ENCODE measurements at places on chromosomes 7 and 10. TPM values are rescaled to one million over a fixed set of nuclear protein-coding genes. Genes with fewer than 3 reads are reported as not detected.

Gene DMBT1
- total RNA-seq, result under 0.01 TPM

DNA sequence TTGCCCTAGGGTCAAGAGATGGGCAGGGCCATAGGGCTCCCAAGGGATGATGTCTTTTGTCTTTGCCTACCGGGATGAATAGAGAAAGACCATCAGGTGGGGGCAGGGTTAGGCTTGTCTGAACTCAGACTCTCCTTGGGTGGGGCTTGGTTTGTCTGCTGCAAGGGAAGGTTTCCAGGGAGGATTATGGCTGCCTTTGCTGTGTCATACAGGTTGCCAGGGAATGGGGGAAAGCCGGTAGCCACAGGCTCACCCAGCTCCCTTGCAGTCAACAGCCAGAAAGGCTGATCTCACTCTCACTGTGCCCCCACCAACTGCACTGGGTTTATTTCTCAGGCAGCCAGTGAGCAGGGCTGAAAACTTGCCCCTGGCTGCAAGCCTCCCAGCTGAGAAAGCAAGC, 253.2 kb downstream of the POLR1F start:
- no peak for DNase-seq

GRCh38 chr7:94060752-94061151, 56.6 kb upstream of the BET1 start:
- no peak for DNase-seq

- no peak for DNase-seq
Measured at GRCh38 chr10:70777063-70777875, 7.9 kb downstream of the TBATA start.

GRCh38 chr7:102988631-102989560, 76.1 kb downstream of the LRRC17 start:
- no peak for DNase-seq

Gene EN2
- total RNA-seq, result 0.09 TPM

GRCh38 chr7:116673457-116673865, 1.5 kb downstream of the MET start:
- DNase-seq, result no peak

DNA sequence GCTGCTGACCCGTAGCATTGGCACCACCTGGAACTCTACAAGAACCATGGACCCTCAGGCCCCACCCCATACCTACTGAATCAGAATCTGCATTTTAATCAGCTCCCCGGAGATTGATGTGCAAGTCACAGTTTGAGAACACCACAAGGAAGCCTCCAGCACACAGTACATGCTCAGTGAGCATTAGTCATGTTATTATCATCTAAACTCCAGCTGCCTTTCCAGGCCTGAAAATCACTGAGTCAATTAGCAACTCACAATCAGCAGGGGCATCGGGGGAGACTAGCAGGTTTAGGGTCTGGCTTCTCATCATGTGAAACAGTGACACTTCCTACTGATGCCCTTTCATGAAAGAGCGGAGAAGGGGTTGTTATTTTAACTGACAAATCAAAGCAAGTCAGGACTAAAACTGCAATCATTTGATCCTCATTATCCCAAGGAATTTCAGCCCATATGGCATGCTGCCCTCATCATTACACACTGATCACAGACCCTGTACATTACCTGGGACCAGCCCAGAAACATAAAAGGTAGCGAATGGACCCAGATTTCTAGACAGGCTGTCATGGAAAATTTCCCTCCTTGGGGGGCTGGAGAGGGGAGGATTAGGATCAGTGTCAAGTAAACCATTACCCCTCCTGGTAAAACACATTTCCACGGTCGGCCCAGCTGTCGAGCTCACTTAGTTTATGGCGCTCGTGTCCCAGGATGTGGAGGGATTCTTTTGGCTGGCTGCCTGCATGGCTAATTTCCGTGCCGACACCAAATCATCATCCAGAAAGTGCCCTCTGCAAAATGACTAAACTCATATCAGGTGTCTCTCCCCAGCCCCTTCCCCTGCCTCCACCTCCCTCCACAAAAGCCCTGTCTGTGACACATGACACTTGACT, 122.8 kb downstream of the PRLHR start:
- DNase-seq, result peak; percentile 25

- DNase-seq, result no peak
Measured at GRCh38 chr10:106789623-106790022, 374.9 kb downstream of the SORCS1 start.

Gene USP6NL
- total RNA-seq, result 8.0 TPM

Gene JAZF1
- 12.7 TPM for total RNA-seq

Gene CPA5
- 6.3 TPM for total RNA-seq

DNA sequence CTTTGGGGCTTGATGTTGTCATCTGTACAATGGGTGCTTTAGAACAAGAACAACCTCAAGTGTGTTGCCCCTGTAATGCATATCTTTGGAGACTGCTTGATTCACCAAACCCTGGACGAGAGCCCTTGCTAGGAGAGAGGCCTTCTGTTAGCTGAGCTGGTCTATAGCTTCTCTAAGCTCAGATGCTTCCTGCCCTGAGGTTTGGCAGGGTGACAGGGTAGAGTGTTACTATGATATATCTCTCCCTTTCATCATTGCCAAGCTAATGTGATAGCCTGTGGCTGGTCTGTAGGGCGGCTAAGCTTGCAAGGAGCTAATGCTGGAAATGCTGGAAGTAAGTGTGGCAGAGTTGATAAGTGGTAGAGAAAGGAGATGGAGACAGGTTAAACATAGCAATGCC, 364.1 kb downstream of the RPS24 start:
- DNase-seq, result no peak

GRCh38 chr10:125064681-125065492, 95.5 kb downstream of the CTBP2 start:
- DNase-seq, result peak; percentile 53

GRCh38 chr10:62348029-62348428, 26.1 kb upstream of the ZNF365 start:
- DNase-seq, result no peak

- no peak for DNase-seq
Measured at GRCh38 chr7:43669286-43670081, 59.8 kb downstream of the COA1 start.

- no peak for DNase-seq
Measured at GRCh38 chr7:67267914-67268313, 271.3 kb downstream of the TYW1 start.

Gene ANKRD30A
- not detected for total RNA-seq

DNA sequence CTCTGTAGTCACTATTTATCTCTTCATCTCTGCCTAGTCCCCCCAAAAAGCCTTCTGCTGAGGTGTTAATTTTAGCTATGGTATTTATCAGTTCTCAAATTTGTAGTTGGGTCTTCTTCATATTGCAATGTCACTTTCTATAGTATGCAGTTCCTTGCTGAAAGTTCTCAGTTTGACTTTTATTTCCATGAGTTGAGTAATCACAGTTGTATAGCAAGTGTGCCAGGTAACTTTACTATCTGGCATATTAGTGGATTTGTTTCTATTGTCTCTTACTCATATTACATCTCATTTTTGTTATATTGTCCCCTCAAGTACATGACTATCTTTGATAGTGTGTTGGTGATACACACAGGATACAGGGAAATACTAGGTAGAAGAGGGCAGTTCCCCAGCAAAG, 152.8 kb downstream of the CUBN start:
- no peak for DNase-seq

- DNase-seq, result no peak
Measured at GRCh38 chr10:119940487-119940886, 48.0 kb downstream of the SEC23IP start.

All from muscle of leg (tissue), 16 donors.